NB4 (cell line): ENCODE measurements at places on chromosomes 3 and 15.

DNA sequence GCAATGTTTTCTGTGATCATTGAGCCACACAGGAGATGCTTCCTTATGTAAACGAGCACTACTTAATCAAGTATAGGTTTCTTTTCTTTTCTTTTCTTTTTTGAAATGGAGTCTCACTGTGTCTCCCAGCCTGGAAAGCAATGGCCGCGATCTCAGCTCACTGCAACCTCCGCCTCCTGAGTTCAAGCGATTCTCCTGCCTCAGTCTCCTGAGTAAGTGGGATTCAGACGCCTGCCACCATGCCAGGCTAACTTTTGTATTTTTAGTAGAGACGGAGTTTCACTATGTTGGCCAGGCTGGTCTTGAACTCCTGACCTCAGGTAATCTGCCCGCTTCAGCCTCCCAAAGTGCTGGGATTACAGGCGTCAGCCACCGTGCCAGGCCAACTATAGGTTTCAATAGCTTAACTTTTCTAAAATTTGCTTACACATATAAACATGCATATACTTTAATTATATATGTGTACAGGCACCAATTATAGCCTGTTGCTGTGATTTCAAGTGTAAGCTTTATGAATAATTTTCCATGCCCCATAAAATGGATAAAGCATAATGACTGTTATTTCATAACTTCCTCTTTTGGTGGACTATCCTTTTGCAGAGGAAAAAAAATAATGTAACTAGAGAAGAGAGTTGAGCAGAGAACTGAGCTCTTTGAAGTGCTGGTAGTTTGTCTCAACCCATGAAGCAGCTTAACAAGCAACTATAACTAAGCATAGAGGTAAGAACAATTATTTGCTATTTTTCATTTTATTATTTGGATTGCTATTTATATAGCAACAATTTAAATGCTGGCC is 24.8 kb upstream of the MBNL1 start:
- DNase-seq: peak; percentile 89

DNA sequence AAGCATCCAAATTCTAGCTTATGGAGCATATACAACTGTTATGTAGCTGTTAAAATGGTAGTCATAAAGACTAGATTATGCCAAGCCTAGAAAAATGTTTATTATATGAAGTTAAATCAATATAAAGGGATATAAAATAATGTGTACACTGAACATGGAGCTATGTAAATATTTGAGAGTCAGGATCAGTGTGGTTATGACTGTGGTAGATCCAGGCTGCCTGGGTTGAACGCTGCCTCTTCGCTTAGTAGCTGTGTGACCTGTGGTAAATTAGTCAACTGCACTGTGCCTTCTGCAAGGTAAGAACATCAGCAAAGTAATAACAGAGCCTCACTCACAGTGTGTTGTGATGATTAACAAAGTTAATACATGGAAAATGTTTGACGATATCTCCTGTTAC is 212.2 kb downstream of the RBMS3 start:
- no peak for DNase-seq

GRCh38 chr3:127735767-127736693 is 63.3 kb downstream of the ABTB1 start:
- DNase-seq: no peak

DNA sequence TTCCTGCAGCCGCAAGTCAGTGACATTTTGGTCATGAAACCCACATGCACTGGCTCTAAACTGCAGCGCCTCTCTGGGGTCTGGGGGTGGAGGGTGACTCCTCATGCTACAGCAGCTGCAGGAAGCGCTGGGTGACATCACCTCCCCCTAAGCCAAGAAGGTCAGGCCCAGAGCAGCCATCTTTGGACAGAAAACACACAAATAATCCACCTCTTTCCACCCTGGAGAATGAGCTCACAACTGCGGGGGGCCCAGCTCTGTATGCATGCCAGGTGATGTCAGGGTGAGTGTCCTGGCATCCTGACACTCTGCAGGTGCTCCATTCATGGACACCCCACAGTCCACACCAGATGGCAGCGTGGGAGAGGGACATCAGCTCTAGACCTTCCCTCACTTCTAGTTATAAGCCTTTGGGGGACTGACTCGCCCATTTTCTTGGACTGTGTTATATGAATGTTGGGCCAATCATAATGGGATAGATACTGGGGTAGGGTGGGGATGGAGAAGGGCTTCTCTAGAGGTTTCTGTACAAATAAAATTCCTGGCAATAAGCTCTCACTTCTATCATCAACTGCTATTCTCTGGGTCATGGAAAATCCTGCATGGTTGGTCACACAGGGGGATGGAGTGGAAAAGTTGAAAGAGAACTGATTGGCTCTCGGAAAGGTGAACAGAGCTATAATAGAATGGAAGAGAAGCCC is 70.7 kb upstream of the THBS1 start:
- peak; percentile 4 for DNase-seq

DNA sequence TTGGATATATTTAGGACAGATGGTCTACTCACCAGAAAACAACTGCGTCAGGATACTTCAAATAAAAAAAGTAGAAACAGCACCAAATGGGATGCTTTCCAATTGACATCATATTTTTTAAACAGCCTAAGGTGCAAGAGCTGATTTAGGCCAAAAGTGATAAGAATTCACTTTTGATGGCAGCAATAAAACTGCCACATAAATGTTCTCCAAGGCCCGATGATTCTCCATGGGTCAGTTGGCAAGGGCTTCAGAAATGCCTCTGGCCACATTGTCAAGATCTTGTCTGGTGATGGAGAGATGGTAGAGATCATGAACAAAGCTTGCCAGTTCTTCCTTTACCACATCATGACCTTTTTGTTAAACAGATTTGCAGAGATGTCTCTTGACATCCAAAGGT is 38.9 kb downstream of the LDHAL6B start:
- no peak for DNase-seq

DNA sequence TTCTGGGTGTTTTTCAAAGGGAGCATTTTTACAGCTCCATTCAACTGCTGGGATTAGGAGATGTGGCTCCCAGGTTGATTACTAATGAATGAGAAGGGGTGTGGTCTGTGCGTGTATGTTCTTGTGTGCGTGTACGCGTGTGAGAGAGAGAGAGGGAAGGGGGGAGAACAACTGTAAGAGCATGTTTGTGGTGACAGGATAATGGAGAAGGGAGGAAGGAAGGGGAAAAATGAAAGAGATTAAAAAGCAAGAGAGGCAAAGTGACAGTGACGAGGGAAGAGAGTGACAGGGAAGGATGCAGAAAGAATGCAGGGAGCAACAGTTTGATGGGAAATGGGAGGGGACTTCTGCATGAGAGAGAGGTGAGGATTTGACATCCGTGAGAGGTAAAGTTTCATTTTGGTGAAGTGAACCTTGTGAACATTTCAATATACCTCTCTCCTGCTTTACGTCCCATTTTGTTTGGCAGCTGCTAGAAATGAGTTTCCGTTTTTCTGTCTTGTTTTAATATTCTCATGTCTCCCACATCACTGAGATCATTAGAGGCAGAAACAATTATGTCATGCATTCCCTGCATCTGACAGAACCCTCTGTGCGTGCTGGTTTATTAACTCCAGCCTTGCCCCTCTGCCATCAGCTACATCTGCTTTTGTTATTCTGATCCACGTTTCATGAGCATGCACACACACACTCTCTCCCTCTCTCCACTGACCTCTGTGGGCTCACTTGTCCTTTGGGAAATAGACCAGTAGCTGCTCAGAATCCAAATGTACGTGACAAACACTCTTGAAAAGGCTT is 161.6 kb downstream of the GAP43 start:
- no peak for DNase-seq
